ENCODE measurements at places on chromosomes 2 and 18.

GRCh38 chr2:127235082-127235702 is 15.1 kb upstream of the CYP27C1 start:
- DNase-seq, result no peak

GRCh38 chr2:10287761-10288160 is 14.9 kb upstream of the HPCAL1 start:
- DNase-seq, result no peak

GRCh38 chr2:237453671-237454070 is 33.4 kb upstream of the MLPH start:
- no peak for DNase-seq

GRCh38 chr18:73563345-73563744 is 584.3 kb downstream of the FBXO15 start:
- no peak for DNase-seq

DNA sequence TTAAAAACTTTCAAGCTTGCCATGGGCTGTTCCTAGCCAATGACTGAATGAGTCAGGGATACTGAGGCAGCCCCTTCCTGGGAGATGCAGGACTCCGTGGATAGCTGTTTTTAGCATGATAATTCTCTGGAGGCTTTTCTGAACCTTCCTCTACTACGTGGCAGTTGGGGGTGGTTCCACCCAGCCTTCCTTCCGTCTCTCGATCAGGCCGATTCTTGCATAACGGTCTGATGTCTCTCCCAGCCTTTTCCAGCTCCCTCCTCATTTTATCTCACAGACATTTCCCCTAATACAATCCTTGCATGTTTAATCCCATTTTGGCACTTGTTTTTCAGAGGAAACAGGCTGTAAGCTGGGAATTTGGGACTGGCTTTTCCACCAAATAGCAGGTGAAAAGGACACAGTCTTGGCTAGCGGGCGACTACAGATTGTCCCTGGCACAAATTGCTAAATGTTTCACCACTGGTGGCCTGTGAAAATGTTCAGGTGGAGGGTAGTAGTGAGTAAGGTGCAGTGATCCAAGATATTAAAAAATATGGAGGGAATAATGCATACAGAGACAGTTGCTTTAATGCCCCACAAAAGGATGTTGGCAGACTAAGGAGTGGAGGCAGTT is 21.0 kb upstream of the CTLA4 start:
- no peak for DNase-seq

- no peak for DNase-seq
Observed at GRCh38 chr2:129904532-129905446, 74.7 kb upstream of the RAB6C start.

DNA sequence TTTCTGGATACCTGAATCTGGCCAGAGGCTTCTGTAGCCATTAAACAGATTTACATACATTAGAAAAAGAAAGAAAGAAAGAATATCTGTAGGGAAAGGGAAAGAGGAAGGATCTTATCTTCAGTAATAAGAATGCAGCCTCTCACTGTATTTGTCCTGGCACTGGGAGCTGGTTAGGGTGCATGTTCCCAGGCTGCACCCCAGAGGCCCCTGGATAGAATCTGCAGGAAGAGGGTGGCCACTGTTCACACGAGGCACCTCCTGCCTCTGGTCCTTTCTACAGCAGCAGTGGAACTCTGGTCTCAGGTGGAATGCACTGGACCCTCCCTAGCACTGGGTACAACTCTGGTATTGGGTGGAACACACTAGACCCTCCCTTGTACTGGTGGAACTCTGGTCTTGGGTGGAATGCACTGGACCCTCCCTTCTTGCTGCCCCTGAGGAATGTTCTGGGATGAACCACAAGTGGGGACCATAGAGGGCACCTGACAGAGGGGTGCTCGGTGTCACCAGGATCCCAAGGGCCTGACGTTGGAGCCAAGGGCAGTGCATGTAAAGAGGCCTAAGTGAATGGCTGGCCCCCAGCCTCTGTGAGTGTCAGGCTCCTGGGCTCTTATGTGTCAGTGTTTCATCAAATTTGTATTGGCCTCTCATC is 27.4 kb upstream of the PXDN start:
- DNase-seq, result no peak
